ENCODE measurements at places on chromosomes 2 and 18.

DNA sequence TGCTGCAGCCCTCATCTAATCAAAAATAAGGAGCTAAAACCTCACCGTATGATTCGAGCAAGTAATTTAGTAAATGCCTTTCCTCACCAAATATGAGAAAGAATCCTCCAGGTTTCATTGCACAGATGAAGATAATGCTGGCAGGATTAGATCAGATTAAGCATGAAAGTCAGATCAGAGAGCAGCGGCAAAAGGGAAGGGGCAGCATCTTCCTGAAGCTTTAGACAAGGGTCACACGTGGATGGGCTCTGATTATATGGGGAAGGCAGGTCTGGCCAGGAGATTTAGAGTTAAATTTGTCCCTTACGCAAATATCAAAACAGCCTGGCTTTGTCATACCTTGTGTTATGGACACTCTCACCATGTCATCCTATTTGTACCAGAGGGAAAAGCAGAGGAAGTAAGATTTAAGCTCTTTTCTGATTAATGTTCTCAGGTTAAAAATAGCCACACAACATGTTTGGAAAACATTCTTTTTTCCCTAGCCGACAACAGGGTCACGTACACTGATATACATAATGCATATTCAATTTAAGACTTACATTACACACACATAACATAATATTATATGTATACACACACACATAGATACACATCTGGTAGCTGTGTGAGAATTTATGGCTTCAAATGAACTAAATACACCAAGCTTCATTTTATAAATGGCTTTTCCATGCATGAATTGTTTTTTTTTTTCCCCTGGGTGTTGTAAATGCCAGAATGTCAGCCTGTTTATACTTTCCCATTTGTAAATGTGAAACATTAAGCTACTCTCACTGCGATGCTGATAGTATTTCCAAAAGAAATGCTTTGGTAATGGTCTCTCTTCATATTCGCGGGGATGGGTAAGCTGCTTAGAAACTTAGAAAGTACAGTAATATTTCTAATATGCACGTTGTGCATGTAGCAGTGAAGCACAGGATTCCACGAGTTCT is 196.3 kb upstream of the SIX3 start:
- no peak for DNase-seq

DNA sequence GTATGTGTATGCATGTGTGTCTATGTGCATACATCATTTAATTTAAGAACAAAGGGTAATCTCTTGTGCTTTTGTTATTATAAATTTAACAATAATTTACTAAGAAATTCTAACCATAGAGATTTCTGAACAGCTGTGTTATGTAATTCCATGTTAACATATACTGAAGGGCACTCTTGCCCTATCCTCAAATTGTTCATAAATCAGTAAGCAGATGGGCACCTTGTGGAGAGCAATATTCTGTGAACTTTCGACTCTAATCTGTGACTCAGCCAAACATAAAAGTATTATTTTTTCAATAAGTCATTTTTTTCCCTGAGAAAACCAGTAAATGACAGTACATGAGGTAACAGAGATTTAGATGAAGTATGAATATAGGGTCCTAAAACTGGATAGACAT is 938.3 kb upstream of the CRIM1 start:
- no peak for DNase-seq

GRCh38 chr18:25099895-25100294 is 252.1 kb downstream of the ZNF521 start:
- DNase-seq: no peak

DNA sequence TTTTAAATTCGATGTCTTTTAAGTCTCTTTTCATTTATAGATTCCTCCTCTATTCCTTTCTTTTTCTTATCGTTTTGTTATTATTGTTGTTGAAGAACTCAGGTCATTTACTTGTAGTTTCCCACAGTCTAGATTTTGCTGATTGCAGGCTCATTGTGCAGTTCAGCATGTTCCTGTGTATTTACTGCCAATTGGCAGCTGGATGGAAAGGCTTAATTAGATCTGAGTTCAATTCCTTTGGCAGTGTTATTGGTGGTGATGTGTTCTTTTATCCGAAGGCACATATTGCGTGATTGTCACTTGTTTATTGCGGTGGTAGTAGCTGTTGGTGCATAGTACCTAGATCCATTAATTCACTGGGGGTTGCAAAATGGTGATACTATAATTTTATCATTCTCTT is 180.7 kb downstream of the BABAM2 start:
- no peak for DNase-seq

DNA sequence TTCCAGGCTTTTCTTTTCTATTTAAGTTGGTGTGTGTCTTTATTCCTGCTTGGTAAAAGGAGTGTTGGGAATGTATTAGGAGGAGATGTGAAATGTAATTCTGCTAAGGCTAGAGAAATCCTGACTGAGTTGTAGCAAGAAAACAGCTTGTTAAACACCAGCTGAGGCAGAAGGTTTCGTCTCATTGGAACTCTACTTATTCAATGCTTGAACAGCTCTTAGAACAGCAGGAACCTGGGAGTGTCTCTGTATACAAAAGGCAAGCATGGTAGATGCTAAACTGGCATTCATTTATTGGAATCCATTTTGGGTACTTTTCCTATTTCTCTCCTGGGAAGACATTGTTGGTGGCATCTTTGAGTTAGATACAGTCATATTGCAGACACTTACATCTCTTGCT is 280.9 kb downstream of the HRH4 start:
- DNase-seq: no peak

All from T1000 (cell line).